Hematopoietic multipotent progenitor cell treated with erythropoietin and hydrocortisone succinate and interleukin-3 and kit ligand, for 8 days (in vitro differentiated cells): ENCODE measurements at places on chromosomes 11 and 22.

GRCh38 chr11:96332126-96332771 lies 10.7 kb downstream of the MAML2 start:
- no peak for DNase-seq

GRCh38 chr11:115657586-115657985 lies 153.4 kb upstream of the CADM1 start:
- no peak for DNase-seq

- DNase-seq: no peak
Observed at GRCh38 chr11:35483131-35483820, 42.1 kb downstream of the PAMR1 start.

DNA sequence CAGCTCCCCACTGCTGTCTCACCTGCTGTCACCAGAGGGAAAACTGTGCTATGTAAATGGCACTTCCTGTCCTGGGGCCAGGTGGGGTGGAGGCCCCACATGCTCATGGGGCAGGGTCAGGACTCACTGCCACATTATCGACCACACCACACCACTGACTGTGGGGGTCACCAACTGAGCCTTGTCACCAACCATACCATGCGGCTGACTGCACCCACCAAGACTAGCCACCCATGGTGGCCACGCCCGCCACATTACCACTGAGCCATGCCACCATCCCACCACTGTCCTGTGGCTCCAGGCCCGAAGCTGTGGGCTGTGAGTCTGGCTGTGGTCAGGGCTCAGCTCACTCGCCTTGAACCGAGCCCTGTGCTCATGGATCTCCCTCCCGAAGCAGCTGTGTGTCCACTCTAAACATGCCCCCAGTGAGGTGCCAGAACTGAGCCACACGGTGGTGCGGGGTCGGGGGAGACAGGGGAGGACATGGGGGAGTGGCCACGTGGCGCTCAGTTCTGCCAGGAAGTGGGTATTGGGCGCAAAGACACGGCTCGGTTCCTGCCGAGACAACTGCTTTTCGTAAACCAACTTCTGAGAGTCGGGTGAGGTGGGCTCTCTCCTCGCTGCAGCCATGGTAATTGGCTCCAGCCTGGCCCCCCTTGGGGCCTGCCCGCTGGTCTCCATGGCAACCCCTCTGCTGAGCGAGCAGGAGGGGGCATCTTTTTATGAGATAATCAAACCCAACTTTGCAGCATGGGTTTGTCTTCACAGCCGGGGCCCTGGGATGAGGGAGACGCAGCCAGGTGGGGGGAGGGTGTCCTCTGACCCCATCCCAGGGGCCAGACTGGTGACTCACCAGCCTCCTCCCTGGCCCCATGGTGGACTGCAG lies 23.2 kb downstream of the RTN4R start:
- no peak for DNase-seq

GRCh38 chr11:122104341-122104740 lies 11.7 kb downstream of the BLID start:
- no peak for DNase-seq

DNA sequence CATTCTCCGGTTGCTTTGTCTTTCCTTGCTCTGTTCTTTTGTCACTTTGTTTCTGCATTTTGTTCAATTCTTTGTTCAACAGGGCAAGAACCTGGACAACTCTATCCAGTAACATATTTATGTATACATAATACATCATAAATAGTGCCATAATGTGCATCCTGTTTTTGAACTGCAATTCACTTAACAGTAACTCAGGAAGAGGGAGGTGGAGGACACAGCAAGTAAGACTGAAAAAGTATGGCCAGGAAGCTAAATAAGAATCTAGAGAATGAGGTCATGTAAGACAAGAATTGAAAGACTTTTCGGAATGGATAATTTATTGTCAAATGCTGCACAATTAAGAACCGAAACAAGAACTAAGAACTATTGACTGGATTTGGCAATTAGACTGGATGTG lies 29.2 kb upstream of the CHORDC1 start:
- DNase-seq: no peak

DNA sequence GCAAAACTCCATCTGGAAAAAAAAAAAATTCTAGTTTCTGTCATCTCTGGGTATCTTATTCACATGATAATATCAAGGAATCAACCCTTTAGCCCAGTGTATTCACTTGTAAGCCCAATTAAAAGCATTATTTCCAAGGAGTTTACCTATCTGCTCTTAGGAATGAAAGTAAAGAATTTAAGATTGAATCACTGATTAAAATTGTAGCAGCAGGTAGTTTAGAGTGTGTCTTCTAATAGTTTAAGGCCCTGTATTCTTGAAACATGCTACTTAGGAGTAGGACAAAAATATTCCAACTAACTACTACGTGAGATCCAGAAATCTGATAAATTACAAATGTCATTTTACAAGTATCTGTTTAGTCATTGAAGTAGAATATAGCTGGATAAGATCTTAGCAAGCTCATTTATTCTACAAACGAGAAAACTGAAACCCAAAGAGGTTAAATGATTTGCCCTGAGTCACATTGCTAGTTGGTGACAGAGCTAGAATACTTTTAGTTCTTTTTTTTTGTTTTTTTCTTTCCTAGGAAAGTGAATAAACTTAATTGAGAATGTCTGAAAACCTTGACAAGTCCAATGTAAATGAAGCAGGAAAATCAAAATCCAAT lies 4.0 kb downstream of the TCP11L1 start:
- DNase-seq: no peak

DNA sequence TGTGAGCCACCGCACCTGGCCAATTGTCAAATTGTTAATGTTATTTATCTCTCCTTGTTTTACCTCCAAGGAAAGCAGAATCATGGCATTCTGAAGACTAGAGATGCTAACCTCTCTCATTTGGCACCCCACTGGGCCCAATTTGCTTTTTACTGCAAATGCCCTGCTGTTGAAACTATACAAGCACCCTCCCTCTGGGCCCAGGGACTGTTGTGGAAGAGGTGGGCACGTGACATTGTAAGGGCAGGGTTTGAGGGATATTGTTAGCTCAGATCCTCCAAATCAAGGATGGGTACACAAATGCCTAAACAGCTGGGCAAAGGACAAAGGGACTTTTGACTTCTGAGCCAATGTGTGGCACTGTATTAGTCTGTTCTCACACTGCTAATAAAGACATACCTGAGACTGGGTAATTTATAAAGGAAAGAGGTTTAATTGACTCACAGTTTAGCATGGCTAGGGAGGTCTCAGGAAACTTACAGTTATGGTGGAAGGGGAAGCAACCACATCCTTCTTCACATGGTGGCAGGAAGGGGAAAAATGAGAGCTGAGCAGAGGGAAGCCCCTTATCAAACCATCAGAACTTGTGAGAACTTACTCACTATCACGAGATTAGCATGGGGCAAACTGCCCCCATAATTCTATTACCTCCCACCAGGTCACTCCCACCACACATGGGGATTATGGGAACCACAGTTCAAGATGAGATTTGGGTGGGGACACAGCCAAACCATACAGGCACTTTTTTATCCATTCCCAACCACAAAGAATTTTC lies 6.5 kb upstream of the ALDH3B2 start:
- DNase-seq: no peak

DNA sequence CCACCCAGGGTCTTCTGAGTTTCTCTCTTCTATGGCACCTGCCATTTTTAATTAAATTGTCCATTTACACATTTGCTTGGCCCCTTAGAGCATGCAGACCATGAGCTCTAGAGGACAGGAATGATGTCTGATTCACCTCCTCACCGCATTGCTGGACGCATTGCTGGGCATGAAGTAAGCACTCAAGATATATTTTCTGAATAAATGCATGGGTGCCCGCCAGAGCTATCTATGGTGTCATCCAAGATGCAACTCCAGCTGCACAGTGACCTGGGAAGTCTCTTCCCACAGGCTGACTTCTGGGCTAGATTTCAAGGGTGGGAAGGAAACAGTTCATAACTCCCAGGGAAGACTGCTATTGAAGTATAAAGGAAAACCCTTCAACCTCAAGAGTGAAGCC lies 66.6 kb upstream of the ASPHD2 start:
- DNase-seq: no peak

- DNase-seq: no peak
Observed at GRCh38 chr22:36740716-36741115, 35.2 kb downstream of the IFT27 start.

GRCh38 chr22:30354644-30355043 lies 2.0 kb downstream of the SF3A1 start:
- no peak for DNase-seq

GRCh38 chr11:74476536-74476935 lies 9.2 kb upstream of the KCNE3 start:
- no peak for DNase-seq

DNA sequence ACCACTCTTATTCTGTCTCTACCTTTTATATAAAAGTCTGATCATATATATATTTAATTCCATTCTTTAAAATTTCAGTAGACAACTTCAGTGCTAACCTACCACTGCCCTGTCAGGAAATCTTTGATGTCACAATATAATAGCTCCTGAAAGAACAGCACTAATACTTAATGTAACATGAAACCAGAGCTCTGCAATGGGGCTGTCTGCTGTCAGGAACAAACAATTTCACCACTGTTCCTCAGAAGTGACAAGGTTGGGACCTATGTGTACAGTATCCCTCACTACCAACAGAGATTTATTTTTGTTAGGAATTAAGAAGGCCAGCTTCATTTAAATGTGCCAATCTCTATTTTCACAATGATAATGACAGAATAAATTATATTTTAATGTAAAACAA lies 165.5 kb upstream of the C11orf58 start:
- no peak for DNase-seq

DNA sequence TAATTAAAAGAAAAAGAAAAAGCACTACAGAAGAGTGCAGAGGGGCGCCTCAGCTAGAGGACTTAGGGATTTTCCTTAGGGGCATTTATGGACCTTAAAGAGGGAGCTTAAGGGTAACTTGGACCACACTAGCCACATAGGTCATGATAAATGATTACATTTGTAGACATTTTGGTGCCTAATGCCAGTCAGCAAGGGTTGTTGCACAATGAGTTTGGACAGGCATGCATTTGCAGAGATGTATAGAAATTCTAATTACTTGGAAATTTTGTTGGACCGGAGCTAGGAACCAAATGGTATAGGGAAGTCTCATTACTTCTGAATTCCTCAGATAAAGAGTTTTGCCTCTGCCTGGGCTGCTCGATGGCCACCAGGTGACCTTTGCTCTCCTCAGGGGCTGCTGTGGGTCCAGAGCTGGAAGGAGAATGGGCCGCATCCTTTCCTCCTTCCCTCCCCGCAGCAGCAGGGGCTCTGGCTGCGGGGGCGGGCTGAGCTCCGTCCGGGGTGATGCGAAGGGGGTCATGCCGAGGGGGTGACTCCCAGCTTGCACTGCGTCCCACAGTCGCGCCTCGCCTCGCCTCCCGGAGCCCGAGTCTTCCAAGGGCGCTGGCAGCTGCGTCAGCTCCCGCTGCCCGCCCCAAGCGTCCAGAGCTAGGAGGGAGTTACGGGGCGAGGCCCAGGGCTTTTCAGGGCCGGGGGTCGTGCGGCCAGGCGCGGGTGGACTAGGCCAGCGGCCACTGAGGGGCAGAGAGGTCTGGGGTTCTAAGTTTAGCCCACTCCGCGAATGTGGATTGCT lies 20.3 kb upstream of the MALAT1 start:
- DNase-seq: no peak

GRCh38 chr22:30196880-30197336 lies 49.7 kb downstream of the LIF start:
- no peak for DNase-seq

GRCh38 chr11:119509282-119509841 lies 86.4 kb upstream of the THY1 start:
- no peak for DNase-seq

- DNase-seq: no peak
Observed at GRCh38 chr11:1873048-1873812, 18.5 kb downstream of the PRR33 start.
